ENCODE measurements at places on chromosomes 11 and 22.

- DNase-seq: peak; percentile 60
Measured at GRCh38 chr22:31230871-31231621, 18.9 kb downstream of the LIMK2 start.

- DNase-seq: peak; percentile 13
Measured at GRCh38 chr11:63813563-63814382, 517 bp downstream of the SPINDOC start.

- no peak for DNase-seq
Measured at GRCh38 chr11:120180551-120181232, 30.1 kb upstream of the OAF start.

DNA sequence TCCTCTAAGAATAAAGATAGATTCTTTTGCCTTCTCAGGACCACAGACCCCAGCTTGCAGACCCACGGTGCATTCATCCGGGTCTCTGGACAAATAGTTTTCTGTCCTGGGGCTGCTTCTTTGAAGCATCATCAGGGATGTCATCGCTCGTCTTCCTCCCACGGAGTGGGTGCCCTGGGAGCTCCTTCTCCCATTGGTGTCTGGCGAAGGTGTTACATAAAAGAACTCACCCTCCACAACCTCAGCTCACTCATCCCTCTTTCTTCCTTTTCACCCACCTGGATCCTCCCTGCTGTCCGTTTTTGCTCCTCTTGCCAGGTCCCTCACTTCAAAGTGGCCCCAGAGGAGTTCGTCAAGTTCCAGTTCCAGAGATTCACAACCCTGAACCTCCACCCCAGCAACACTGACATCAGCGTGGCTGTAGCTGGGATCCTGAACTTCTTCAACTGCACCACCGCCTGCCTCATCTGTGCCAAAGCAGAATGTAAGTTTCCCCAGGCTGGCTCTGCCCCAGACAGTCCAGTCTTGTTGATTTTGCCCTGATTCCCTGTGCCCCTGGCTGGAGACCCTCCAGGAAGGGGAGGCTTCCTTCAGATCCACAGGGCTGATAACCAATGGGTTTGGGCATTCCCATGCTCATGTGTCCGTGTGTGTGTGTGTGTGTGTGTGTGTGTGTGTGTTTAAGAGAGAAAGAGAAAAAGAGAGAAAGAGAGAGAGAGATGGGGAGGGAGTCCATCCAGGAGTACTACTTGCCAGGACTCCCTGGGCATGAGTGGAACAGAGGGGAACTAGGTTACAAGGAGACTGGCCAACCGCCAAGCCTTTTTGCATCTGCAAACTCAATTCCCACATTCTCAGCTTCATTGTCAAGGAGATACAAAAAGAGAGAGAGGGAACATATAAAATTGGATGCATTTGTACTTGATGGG is 204.2 kb upstream of the TBCEL start:
- DNase-seq: no peak

- no peak for DNase-seq
Measured at GRCh38 chr22:26593763-26594162, 3.8 kb upstream of the TPST2 start.

- no peak for DNase-seq
Measured at GRCh38 chr11:105236664-105237063, 97.1 kb upstream of the CARD18 start.

GRCh38 chr22:48039326-48039725 is 1276.9 kb downstream of the TBC1D22A start:
- no peak for DNase-seq

DNA sequence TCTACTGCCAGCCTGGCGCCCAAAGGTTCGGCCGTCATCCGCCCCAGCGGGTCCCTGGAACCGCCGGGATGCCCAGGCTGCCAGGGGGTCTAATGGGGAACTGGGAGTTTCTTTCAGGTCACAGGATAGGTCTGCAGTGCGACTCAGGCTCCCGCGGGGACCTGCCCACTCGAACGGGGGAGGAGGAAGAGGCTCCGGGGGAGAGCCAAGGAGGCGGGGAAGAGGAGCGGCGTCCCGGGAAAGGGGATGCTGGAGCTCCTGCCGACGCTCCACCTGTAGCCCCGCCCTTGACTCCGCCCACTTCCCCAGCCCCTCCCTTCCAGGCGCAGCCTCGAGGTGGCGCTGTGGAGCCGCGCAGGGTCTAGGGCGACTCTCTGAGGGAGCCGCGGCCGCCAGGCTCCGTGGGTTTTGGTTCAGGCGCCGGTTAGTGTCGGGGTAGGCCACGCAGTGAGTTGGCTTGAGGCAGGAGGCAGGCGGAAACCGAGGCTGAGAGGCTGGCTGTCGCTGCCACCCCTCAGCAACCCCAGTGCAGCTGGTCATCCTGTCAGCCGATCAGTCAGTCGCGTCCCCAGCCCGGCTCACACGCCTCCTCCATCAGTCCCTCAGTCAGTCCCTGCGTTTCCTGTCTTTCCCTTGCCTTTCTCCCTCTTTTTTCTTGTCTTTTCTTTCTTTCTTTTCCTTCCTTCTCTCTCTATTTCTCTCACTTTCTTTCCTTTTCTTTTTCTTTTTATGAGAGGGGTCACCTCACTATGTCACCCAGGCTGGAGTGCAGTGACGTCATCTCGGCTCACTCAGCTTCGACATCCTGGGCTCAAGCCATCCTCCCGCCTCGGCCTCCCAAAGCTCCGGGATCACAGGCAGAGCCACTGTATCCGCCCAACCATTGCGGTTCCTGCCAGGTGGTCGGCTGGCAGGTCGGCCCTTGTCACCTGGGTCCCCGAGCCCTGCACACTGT is 26.4 kb downstream of the YWHAH start:
- DNase-seq: peak; percentile 89

- DNase-seq: no peak
Measured at GRCh38 chr11:122230385-122230755, 114.4 kb upstream of the BLID start.

DNA sequence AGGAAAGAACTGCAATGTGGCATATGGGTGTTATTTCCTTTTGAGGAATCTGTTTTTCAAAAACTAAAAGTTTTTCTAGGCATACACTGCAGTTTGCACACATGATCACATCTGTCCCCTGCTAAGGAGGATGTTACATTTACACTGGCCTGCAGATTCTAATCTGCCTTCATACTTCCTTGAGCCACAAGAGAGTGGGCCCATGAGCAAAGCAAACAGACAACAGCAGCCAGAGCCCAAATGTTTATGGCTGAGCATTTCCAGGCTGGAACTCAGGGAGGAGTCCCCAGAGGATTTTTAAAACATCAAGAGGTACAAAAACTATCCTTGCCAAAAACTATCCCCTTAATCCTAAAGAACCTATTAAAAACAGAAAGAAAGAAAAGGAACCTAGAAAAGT is 117.2 kb upstream of the MTNR1B start:
- DNase-seq: no peak

All from activated CD4-positive, alpha-beta T cell treated with anti-CD3 and anti-CD28 coated beads, Interleukin-2, amount 50 U/mL, for 1 hour (primary cell).